ENCODE measurements at places on chromosomes 1 and 21.

- no peak for DNase-seq
Measured at GRCh38 chr1:31326461-31326860, 29.6 kb downstream of the ZCCHC17 start.

GRCh38 chr1:183417772-183418491, at the start of gene NMNAT2:
NMNAT2 (minus strand) TSS chr1:183418380; CDS start chr1:183418267, 113 bp downstream.
- peak; percentile 48 for DNase-seq

DNA sequence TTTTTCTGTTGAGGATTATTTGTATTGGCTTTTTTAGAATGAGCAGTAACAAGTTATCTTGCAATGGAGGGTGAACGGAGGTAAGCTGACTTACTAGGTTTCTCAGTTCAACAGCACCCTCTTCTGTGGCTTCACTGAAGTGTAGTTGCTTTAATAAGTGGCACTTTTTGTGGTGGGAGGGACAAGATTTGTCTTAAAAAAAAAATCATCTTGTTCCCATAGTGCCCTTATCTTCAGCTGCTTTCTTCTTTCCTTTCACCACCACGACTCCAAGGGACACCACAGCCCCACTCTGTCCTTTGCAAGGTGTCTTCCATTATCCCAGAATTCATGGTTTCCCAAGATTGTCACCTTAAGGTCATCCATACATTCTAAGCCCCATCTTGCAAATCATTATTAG, 92.9 kb downstream of the PIGK start:
- DNase-seq = no peak

DNA sequence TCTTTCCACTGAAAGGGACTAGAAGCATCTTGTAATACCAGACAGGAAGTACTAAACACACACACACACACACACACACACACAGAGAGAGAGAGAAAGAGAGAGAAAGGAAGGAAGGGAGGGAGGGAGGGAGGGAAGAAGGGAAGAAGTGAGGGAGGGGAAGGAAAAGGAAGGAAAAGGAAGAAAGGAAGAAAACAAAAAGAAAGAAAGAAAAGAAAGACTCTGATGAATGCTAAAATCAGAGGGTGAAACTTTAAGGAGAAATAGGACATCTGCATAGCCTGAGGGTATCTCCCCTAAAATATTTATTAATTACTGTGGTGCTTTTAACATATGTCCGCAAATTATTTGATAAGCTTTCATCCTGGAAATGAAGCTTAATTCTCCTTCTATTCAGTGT, 10.6 kb downstream of the TRIT1 start:
- no peak for DNase-seq

DNA sequence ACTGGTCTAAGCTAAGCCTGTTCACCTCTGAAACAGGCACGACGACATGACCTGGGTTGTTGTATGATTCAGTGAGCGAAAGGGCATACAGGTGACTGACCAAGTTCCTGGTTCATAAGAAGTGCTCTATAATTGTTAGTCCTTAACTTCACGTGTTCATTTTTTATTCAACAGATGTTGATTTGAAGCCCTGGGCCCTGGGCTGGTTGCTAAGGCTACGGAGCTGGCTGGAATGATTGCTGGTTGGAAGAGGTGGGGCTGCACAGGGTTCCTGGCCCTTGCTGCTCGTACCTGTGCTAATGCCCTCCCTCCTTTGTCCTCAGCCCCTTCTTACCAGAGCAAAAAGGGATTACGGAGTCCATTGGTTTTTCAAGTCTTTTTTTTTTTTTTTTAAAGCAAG, 111.3 kb upstream of the CSF3R start:
- DNase-seq = no peak

- DNase-seq = no peak
Measured at GRCh38 chr1:172820475-172821158, 161.7 kb downstream of the FASLG start.

DNA sequence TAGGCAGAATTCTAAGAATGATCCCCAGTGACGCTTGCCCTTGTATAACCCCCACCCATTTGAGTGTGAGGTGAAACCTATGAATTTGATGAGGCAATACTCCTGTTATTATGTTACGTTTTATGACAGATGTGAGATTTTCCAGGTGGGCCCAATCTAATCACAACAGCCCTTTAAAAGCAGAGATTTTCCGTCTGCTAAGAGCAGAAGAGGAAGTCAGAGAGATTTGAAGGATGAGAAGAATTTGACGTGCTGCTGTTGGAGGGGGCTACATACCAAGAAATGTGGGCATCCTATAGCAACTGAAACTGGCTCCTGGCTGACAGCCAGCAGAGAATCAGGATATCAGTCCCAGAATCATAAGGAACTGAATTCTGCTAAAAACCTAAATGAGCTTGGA, 2.4 kb upstream of the SLC19A2 start:
- DNase-seq = no peak

DNA sequence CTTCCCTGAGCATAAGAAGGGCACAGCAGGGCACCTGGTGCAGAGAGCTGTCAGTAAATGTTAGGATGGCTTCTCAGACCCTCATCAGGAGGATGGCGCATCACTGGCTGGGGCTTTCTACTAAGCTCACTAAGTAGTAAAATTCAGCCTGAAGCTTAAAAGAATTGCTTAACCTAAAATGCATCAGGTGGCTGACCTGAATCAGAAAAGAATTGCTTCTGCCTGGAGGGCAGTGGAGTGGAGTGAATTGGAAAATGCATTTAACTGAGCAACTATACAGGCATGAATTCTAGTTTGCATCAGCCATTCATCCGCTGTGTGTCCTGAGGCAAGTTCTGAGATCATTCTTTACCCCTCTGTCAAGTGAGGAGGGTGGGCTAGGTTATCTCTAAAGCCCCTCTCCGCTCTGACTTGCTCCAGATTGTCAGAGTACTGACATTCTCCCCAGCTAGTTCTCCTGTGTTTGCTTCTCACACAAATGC, 142.0 kb upstream of the CD34 start:
- DNase-seq = no peak

- DNase-seq = no peak
Measured at GRCh38 chr1:237791592-237791991, 99.1 kb downstream of the ZP4 start.

DNA sequence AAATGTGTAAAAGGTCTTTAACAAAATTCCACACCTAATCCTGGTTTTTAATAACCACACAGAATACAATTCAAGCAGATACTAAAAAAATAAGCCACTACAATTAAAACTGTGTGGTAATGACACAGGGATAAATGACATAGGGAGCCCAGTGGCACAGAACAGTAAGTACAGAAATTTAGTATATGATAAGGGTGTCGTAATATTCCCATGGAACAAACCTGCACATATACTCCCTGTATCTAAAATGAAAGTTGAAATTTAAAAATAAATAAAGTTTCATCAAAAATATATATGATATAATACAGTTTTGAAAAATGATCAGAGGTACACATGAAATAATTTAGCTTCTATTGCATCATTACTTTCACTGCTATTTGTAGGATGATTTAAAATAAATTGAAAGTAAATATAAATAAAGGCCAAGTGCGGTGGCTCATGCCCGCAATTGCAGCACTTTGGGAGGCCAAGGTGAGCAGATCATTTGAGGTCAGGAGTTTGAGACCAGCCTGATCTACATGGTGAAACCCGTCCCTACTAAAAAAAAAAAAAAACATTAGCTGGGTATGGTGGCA, 56.5 kb downstream of the COLGALT2 start:
- DNase-seq = no peak

- DNase-seq = no peak
Measured at GRCh38 chr21:42829417-42829816, 49.9 kb downstream of the WDR4 start.

Data from D721Med (cell line).